ENCODE measurements at places on chromosomes 12 and 14.
A peak's percentile ranks its signal among the peaks of the same experiment; 100 is the strongest.

- DNase-seq: no peak
Observed at GRCh38 chr14:48963231-48963790, 622.9 kb downstream of the RPS29 start.

DNA sequence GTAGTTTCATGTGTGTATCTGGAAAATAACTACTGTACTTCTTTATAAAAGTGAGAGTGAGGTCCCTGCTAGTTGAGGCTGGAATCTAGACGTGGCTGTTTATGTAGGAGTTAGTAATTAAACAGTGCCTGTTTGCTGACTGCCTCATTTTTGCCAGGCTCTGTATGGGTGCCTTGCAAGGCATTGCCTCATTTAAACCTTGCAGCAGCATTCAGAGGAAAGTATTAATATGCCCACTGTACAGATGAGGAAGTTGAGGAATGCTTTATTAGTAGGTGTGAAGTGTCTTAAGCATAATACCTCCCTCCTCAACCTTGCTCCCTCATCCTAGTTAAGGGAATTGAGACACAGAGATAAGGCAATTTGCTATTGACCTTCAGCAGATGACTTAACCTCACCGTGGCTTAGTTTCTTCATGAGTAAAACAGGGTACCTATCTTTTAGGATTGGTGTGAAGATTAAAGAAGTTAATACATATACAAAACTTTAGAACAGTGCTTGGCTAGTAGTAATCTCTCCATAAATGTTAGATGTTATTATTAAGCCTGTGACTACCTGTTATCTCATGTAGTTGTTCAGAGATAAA is 28.7 kb downstream of the PPM1A start:
- DNase-seq: no peak

- no peak for DNase-seq
Observed at GRCh38 chr14:100454437-100454836, 131.3 kb downstream of the SLC25A47 start.

DNA sequence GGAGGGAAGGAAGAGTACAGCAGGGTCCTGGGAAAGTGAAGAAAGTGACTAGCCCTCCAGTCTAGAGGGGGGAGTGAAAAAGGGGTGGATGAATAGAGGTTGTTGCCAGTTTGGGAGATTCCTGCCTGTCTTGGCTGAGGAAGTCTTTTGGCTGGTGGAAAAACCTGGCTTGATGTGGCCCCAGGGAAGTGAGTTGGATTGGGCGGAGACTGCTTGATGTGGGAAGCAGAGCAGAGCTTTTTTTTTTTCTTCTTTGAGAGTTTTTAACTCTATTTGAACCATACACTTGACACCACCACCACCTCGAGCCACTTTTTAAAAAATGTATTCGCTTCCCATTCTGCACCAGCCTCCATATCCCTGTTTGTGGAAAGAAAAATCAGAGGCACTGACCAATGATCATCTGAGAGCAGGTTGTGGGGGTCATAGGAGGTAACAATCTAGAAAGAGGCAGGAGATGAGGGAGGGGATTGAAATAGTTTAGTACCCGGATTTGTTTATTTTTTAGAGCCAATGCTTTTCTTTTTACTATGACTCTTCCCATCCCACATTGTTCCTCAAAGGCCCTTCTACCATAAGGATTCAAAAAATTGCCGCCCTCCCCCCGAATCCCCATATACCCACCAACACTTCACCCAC is 690 bp upstream of the DTX3 start:
- peak; percentile 24 for DNase-seq

- no peak for DNase-seq
Observed at GRCh38 chr12:100995201-100995600, 200.6 kb downstream of the ANO4 start.

- DNase-seq: peak; percentile 61
Observed at GRCh38 chr12:127108360-127109215, 1158.4 kb upstream of the TMEM132C start.

DNA sequence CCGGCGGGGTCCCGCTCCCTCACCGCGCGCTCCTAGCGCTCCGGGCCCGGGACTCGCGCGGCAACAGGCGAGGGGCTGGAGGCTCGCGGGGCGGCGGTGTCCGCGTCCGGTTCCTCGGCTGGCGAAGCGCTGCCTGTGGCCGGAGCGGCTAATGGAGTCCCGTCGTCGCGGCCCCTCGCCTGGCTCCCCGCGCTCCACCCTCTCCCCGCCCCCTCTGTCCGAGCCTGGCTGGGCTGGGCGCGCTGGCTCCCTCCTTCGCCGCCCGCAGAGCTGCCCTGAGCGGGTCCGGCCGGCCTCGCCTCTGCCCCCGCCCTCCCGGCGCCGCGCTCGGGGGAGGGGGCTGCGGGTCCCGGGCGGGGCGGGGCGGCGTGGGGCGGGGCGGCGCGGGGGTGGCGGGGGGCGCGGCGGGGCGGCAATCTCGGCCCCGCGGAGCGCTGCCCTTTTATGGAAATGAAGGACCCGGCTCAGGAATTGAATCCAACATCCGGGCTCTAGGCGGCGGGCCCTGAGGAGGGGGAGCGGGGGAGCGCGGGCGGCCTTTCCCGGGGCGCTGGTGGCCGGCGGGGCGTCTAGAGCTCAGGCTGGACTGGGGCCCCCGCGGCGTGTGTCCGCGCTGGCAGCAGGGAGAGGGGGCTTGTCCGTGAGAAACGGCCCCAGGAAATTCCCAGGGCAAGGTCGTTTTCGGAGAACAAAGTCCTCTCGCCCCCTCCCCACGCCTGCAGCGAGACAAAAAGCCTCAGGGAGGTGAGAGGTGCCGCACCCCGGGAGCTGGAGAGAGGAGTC is at the start of gene FERMT2:
Gene FERMT2, minus strand, starts transcription at position 153 of the 783 bp plus-strand sequence. CDS start 482 bp downstream, outside the sequence.
- DNase-seq: peak; percentile 93

DNA sequence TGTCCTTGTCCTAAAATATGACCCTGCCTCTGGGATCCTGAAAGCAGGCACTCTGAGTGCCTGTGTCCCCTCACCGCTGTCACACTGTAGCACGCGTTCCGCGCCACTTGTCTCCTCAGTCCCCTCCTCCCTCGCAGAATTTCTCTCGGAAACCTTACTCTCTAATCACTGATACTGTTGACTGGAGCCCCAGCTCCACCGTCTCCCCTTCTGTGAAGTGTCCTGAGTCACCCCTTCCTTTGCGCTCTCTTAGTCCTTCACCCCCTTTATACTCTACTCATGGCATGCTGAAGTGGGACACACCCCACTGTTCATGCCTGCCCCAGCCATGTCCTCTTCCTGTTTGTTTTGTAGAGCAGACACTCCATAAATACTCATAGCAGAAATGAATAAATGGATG is 104.7 kb downstream of the ZNF664 start:
- no peak for DNase-seq

GRCh38 chr12:47087088-47087688 is 7.4 kb upstream of the AMIGO2 start:
- DNase-seq: peak; percentile 85

- no peak for DNase-seq
Observed at GRCh38 chr12:106418970-106419369, 61.4 kb downstream of the POLR3B start.

GRCh38 chr12:85244561-85244960 is 35.5 kb upstream of the ALX1 start:
- no peak for DNase-seq

Measured in fibroblast of skin of back (primary cell).